Stimulated activated CD8-positive, alpha-beta memory T cell treated with anti-CD3 and anti-CD28 coated beads, Interleukin-15, amount 100 ng/mL, for 48 hours (primary cell): ENCODE measurements at places on chromosomes 16 and 17.

GRCh38 chr16:86042393-86042792 is 143.4 kb downstream of the IRF8 start:
- no peak for DNase-seq

GRCh38 chr17:72425133-72425793 is 304.4 kb downstream of the SOX9 start:
- no peak for DNase-seq

- DNase-seq = peak; percentile 10
Observed at GRCh38 chr16:69930117-69930776, 20.9 kb upstream of the CLEC18A start.

- no peak for DNase-seq
Observed at GRCh38 chr17:76264425-76264754, 758 bp upstream of the UBALD2 start.

- DNase-seq = no peak
Observed at GRCh38 chr17:32348483-32348800, 1.5 kb upstream of the ZNF207 start.

- no peak for DNase-seq
Observed at GRCh38 chr16:7284780-7285179, 47.9 kb upstream of the RBFOX1 start.

GRCh38 chr17:56679115-56679776 is 85.7 kb downstream of the NOG start:
- DNase-seq = no peak

DNA sequence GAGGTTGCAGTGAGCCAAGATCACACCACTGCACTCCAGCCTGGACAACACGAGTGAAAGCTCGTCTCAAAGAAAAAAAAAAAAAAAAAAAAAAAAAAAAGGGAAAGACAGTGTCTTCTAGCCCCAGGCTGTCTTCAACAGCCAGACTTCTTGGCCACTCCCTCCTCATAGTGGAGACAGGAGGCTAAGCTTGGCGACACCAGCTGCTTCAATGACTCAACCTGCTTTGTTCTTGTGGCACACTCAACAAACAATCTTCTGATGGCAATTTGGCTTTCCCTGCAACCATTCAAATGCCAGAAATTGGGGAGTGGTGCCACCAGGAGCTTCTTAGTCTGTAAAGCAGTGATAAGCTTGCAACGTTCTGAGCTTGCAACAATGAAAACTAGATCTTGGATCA is 290.4 kb upstream of the DYNLRB2 start:
- no peak for DNase-seq

DNA sequence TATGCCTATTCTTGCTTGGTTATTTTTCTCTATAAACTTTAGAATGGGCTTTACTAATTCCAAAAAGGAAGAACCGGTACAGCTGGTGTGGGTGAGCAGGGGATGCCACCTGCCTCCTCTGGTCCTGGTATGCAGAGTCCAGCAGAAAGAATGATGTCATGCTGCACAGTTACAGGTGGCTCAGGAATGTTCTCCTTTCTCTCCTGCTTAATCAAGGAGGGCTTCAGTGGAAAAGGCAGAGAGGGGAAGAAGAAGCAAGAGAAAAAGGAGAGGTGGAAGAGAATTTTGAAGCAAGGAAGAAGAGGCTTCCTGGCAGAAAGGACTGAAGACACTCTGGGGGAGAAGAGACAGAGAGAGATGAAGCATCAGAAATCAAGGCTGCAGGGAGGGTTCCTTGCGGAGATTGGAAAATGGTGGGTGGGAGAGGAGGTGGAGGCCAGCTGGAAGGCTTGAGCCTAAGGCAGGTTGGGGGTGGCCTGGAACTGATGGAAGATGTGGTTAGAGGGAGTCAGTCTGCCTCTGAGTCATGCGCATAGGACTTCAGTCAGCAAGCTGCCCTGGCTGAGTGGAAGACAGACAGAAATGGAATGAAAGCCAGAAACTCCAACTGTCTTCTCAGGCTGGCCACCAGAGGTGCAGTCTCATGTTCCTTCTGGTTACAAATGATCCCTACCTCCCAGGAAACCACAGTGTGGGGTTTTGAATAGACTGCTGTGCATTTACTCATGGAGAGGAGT is 64.6 kb upstream of the CRHR1 start:
- no peak for DNase-seq

GRCh38 chr16:82880346-82880745 is 253.6 kb downstream of the CDH13 start:
- DNase-seq = no peak

DNA sequence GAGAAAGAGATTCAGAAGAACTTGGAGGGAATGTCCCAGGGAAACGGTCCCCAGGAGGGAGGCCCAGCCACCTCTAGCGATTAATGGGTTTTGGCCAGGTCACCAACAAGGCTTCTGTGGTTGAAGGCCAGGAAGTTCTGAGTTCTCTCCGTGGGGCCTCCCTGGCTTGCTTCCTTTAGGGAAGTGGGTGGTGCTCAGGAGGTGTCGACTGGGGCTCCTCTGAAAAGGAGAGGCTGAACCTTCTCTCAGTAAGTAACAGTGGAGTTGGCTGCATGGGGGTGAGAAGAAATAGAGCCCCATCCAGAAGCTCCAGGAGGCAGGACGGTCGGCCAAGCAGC is 77.1 kb upstream of the GSE1 start:
- no peak for DNase-seq

DNA sequence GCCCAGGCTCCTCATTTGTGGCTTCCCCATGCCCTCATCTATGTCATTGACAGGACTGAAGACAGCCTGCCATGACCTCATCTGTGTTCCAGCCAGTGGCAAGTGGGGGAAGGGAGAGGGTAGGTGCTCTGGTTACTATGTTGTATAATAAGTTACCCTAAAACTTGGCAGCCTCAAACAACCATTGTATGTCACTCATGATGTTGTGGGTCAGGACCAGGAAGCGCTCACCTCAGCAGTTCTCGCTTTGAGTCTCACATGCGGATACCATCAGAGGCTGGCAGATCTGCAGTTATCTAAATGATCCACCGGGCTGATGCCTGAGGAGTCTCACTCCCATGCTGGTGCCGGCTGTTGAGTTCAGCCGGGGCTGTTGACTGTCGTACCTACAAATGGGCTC is 89.0 kb upstream of the TMEM97 start:
- DNase-seq = no peak

DNA sequence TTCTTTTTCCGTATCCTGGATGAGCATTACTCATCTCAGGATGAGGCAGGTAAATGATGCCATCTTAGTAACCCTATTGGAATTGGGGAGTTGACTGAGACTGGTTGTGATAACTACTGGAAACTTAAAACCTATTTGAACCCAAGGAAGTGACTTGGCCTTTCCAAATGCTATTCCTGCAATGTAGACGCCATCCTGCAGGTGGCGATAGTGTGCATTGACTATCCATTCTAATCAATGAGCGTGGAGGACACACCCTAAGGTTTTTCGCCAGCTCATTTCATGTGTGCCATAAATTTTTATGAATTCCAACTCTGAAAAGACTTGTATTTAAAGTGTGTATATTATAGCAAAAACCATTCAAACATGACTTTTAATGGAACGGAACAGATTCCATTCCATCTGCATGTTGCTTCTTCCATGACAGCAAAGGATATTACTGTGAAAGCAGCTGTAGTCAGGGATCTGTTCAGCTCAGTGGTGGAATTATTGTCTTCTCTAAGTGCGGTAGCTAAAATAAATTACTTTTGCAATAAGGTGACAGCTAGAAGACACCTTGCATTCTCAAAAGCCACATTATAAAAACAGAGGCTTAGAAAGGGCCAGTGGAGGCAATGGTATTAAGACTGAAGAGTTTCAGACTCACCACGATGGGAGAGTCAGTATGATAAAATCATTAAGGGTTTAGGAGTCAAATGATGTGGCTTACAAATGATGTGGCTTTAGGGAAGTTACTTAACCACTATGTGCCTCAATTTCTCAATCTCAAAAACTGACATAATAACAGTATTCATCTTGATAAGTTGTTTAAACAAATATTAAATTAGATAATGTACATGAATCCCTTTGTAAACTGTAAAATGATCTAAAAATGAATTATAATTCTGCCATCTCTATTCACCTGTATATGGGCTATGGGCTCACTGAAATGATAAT is 55.5 kb downstream of the SYT17 start:
- no peak for DNase-seq

GRCh38 chr16:85180827-85181738 is 68.8 kb upstream of the CIBAR2 start:
- no peak for DNase-seq

- no peak for DNase-seq
Observed at GRCh38 chr17:5580367-5580766, 3.9 kb downstream of the NLRP1 start.

DNA sequence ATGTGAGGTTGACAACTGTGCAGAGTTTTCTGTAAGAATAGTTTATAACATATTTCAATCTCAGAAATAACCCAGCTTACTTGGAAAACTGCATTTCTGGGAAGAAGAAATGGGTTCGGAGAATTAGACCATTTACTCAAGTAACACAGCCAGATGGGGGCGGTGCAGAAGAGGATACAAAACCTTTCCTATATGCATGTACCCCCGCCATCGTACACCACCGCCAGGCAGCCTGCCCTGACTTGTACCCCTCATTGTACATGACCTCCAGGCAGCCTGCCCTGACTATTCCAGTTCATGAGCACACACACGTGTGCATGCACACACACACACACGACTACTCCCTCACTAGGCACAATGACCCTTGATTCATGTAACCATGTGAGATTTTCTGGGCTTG is 154.0 kb downstream of the C16orf78 start:
- DNase-seq = no peak

GRCh38 chr17:60664022-60664421 is 13.6 kb upstream of the BCAS3 start:
- no peak for DNase-seq

- no peak for DNase-seq
Observed at GRCh38 chr17:43936434-43936833, 5.8 kb downstream of the PPY start.

DNA sequence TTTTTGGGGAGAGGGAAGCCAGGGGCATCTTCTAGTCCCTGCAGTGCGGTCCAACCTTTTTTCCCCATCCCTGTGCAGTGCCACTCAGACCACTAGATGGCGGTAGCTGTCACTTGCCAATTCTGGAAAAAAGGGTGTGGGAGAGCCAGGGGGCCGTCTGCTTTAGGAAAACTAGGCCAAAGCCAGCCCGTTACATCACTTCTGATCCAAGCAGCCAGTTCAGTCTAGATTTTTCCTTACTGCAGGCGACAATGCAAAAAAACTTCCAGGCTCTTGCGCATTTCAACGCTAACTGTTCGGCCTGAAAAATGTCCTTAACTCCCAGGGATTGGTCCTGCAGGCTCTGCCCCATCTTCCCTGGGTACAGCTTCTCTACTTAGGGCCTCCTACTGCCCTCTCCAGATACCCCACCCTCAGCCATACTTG is 69.2 kb upstream of the CES5A start:
- DNase-seq = peak; percentile 3

DNA sequence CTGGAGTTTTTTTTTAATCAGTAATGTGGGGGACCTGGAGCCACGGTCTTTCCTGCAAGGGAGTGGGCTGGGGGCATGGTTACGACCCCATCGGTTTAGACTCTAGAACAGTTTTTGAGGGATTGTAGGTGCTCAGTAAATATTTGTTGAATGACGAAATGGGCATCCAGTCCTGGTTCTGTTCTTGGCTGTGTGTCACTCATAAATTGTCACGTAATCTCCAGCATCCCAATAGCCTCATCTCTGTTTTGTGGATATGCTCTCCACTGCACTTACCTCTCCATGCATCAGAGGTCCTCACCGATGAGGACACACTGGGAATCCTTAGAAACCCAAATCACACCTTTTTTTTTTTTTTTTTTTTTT is 497 bp upstream of the SLC38A7 start:
- DNase-seq = no peak

DNA sequence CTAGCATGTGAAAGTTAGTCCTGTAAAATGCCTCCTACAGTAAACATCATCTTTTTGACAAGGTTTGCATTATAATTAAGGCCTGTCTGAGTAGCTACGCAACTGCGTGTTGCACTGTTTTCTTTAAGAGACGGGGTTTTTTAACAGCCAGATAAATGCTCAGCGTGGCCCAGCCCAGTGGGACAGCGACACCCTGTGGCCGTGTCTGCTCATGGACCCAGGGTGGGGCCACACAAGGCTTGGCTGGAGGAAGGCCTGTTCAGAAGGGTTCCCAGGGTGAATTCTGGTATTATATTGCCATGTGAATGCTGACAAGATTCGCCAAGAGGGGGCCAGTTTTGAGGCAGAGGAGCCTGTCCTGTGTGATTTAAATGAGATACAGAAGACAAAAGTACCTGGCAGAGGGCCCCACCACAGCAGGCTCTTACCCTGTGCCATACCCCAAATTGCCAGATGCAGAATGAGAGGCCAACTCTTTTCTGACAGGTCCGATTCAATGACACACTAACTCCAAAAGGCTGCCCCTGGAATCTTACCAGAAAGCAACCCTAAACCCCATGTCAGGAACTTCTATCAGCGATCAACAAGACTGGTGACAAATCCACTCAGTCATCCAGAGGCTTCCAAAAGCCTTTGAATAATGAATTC is 65.9 kb upstream of the IRX6 start:
- peak; percentile 23 for DNase-seq

DNA sequence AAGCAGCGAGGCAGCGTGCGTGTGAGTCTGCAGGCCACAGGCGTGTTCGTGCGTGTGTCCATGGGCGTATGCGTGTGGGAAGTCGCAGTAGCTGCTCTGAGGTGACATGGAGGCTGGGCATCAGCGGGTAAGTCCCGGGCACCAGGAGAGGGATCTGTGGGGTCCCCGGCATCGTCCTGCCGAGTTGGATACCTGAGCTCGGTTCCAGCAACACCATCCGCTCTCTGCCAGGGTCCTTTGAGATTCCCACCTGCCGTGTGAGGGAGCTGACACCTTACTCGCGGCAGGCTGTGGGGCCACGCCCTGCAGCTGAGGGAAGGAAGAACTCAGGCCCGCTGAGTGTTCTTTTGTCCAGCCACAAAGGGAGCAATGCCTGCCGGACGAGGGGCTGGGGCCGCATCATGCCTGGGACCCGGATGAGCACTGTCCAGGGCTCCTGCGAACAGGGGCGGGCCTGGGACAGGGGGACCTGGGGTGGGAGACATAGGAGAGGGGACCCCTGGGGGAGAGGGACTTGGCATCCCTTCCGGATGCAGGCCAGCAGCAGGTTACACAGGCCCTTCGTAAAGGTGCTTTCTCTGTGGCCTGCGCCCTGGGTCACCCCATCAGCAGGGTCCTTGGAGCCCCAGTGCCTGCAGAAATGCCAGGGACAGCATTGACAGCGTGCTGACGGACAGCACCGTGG is 5.0 kb upstream of the SNAI3 start:
- no peak for DNase-seq

DNA sequence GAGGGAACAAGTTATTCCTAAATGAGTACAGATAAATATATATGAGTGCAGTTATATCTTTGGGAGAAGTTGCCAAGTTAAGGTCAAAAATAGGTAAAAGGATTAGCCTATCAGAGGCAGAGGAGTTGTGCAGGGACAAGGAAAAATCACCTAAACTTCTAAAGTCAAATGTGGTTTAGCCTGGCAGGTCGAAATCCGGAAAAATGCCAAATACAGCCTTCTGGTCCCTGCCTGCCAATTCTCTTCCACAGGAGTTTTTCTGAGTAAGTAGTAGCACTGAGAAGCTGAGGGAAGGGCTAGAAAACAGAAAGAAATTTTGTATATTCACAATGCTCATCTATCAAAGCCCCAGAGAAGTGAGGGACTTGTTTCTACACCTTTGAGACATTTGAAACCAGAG is 17.6 kb upstream of the CES5A start:
- no peak for DNase-seq

- no peak for DNase-seq
Observed at GRCh38 chr16:5460701-5461100, 363.1 kb upstream of the EEF2KMT start.
